ENCODE measurements at places on chromosomes 13 and 19.

DNA sequence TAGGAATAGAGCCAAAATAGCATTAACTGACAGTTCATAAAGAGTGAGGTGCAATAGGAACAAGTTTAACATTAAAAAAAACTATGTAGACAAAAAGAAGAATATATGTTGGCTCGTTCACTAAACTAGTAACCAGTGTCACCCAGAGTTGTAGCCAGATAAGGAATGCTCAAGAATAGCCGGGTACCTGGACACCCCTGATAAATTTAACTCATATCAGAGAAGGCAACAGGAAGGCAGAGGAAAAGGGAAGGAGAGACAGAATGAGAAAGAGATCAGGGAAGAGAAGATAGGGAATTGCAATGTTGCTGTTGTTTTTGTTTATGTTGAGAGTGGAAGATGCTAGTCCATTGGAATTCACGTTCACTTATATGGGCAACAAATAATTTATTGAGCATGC lies 31.6 kb upstream of the KATNAL1 start:
- DNase-seq: no peak

GRCh38 chr13:75986818-75987217 lies 350.7 kb downstream of the LMO7 start:
- DNase-seq: no peak

DNA sequence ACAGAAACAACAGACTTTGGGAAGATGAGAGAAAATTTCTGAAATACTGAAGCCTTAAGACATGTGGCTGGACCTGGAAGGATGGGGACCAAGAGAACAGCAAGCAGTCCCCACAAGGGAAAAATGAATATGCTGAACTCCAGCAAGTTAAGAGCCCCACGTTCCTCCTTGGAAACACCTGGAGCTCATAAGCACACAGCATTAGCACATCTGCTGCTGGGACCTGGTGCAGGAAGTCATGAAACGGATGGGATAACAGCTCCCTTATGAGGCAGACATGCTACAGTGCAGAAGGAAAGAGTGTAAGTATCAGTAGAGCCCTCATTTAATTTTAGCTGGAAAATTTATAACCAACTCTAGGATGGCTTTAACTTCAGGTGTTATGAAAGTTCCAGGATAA lies 67.3 kb downstream of the SLC15A1 start:
- no peak for DNase-seq

DNA sequence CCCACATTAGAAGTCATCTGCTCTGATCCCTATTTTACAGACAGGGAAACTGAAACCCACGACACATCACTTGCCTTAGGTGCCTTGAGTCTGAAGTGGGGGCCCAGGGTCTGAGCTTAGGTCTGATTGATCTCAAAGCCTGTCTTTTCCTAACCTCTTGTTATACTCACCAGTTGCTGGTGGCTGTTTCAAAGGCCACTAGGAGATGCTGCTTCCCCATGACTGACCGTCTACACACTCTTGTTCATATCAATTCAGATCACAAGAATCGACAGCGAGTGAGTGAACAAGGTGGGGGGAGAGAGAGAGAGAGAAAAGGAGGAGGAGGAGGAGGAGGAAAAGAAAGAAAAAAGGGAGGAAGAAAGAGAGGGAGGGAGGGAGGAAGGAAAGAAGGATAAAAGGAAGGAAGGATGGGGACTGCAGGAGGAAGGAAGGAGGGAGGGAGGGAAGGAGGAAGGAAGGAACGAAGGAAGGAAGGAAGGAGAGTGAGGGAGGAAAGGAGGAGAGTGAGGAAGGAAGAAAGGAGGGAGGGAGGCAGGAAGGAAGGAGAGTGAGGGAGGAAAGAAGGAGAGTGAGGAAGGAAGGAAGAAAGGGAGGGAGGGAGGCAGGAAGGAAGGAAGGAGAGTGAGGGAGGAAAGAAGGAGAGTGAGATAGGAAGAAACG lies 3.3 kb downstream of the OR10H1 start:
- DNase-seq: no peak

- DNase-seq: peak; percentile 82
These were observed 108.7 kb downstream of the TEX29 start for GRCh38 chr13:111429064-111429558.
